ENCODE measurements at places on chromosomes 7 and 10. TPM values are rescaled to one million over a fixed set of nuclear protein-coding genes. Genes with fewer than 3 reads are reported as not detected.

DNA sequence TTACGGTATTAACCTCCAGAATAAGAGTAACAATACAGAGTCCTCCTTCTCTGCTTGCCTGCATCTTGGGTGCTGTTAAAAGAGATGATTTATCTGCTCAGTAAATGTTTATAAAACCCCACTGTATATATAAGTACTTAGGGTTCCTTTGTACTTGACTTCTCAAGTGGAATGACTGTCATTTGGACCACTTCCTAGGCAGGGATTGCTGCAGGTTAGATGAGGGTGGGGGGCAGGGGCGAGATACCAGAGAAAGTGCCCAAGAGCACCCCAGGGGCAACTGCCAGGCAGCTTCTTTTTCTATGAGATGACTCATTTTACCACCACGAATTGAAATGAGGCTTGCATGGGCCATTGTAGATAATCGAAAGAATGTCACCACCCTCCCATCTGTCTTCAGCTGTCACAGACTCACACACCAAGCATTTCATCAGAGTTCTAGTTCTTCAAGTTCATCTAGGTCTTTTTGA, 421.9 kb upstream of the GALNT17 start:
- no peak for DNase-seq

DNA sequence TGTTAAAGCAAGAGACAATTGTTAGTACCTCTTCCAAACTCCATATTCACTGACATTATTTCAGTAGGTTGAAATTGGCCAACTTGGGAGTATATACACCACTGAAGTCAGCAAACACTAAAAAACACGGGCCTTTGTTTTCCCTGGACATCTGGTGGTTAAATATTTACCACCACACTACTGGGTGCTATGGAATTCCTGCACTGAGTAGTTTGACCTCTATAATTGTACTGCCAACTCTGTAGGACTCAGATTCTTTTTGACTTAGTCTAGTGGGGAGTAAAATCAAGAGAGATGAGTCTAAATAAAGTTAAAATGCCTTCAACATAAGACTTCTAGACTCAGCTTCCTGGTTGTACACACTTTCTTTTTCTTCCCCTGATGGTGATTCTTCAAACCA, 41.3 kb upstream of the TES start:
- DNase-seq, result no peak

GRCh38 chr10:120115959-120116358, 223.4 kb downstream of the SEC23IP start:
- DNase-seq, result no peak

- DNase-seq, result no peak
Measured at GRCh38 chr7:73437621-73438416, 4.2 kb downstream of the FZD9 start.

DNA sequence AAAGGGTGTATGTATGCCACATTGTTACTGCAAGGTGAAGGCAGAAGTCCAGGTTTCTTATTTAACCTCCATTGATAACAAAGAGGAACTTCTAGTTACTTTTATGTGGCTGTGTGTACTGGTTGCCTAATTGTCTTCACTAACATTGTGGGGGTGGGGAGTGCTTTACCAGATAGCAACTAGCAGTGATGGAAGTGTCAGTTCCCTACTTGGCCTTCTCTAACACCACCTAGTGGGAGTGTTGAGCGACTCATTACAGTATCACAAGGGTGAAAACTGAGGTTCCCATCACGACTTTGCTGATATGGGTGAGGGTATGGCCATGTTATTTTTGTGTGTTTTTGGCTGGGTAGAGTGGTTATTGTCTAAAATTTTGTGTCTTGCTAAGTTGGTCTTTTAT, 274.4 kb downstream of the THSD7A start:
- DNase-seq, result no peak

- DNase-seq, result no peak
Measured at GRCh38 chr10:19329475-19329874, 280.9 kb downstream of the MALRD1 start.

GRCh38 chr10:71979692-71980062, 15.5 kb downstream of the CHST3 start:
- no peak for DNase-seq

The IFIT1 gene
- 14.0 TPM for total RNA-seq

The ZNF488 gene
- 0.59 TPM for total RNA-seq

The GJD4 gene
- total RNA-seq, result not detected

The IGFBP1 gene
- not detected for total RNA-seq

The NPSR1 gene
- not detected for total RNA-seq

DNA sequence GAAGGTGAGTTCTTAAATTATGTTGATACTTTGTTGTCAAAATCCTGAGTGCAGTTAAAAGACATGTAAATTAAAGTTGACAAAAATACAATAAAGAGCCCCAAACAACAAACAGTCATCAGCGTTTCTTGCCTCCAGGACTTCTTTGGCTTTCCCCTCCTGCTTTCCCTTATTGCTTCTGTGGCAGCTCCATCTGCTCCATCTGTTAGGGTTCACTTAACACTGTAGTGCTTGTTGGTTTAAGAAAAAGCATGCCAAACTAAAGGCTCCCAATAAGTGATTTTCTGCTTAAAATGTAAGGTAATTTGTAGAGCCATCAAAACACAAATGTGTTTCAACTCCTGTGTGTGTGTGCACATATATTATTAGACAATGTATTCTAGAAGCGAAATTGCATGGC, 254.3 kb upstream of the GNAI1 start:
- DNase-seq, result no peak

The SPDYE5 gene
- not detected for total RNA-seq

The RPS24 gene
- 1,426 TPM for total RNA-seq

The CYP2C9 gene
- not detected for total RNA-seq

- DNase-seq, result peak; percentile 42
Measured at GRCh38 chr10:23065181-23065948, 30.0 kb upstream of the MSRB2 start.

The SLC18A2 gene
- 0.22 TPM for total RNA-seq

The BTBD16 gene
- not detected for total RNA-seq

The CISD1 gene
- 9.0 TPM for total RNA-seq

DNA sequence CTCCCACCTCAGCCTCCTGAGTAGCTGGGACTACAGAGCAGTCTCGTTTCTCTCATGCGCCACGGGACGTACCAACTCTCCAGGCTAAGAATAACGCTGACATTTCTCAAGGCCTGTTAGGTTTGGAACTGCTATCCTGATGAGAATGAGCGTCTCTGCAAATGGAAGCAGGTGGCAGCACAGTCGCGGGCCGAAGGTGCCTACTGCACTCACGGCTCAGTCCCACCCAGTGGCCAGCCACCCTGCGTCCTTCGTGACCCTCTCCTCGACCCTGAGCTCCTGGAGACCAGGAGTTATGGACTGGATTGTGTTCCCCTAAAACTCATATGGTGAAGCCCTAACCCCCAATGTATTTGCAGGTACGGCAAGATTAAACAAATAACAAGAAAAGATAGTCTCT, 274.1 kb downstream of the PRPF18 start:
- no peak for DNase-seq

DNA sequence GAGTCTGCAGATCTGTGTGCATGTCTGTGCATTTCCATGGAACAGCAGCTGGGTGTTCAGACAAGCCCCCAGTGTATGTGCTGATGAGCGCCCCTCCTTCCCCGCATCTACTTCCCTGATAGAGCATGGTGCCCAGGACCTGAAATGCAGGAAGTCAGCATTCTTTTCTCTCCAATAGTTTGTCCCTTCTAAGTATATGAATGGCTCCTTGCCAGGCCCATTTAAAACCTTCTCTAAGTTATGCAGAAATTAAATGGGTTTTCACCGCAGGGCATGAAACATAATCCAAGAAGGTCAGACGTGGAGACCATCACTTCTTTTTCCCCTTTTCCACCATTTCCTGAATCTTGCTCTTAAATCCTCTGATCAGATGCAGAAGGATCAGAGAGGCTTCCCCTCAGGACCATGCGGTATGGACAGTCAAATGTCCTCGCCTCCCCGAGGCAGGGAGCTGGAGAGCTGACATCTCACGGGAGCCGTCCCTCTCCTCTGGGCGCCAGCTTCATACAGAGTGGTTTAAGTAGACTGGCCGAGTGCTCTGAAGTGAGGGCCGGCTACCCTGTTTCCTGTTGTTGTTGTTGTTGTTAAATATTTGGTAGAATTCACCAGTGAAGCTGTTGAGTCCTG, 155.3 kb downstream of the C10orf105 start:
- DNase-seq, result no peak

- DNase-seq, result no peak
Measured at GRCh38 chr10:105681051-105681450, 1040.0 kb downstream of the SORCS3 start.

The OR6B1 gene
- total RNA-seq, result not detected

DNA sequence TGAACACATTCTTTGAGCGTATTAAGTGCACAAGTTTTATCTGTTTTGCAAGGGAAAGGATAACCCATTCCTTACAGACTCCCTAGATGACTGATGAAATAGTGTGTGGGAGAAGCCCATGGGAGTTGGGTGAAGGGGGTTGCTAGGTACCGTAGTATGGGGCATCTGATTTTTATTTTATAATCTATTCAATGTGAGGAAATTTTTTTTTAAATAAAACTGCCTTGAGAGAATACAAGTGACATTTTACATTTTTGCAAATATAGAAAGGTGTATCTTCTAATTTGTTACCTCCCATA, 1.4 kb downstream of the BTAF1 start:
- DNase-seq, result no peak

GRCh38 chr10:69901022-69901421, 99.3 kb downstream of the COL13A1 start:
- DNase-seq, result no peak

- no peak for DNase-seq
Measured at GRCh38 chr7:137890449-137890921, 43.7 kb upstream of the DGKI start.

The PILRA gene
- 10.9 TPM for total RNA-seq

The CPVL gene
- 3.1 TPM for total RNA-seq

DNA sequence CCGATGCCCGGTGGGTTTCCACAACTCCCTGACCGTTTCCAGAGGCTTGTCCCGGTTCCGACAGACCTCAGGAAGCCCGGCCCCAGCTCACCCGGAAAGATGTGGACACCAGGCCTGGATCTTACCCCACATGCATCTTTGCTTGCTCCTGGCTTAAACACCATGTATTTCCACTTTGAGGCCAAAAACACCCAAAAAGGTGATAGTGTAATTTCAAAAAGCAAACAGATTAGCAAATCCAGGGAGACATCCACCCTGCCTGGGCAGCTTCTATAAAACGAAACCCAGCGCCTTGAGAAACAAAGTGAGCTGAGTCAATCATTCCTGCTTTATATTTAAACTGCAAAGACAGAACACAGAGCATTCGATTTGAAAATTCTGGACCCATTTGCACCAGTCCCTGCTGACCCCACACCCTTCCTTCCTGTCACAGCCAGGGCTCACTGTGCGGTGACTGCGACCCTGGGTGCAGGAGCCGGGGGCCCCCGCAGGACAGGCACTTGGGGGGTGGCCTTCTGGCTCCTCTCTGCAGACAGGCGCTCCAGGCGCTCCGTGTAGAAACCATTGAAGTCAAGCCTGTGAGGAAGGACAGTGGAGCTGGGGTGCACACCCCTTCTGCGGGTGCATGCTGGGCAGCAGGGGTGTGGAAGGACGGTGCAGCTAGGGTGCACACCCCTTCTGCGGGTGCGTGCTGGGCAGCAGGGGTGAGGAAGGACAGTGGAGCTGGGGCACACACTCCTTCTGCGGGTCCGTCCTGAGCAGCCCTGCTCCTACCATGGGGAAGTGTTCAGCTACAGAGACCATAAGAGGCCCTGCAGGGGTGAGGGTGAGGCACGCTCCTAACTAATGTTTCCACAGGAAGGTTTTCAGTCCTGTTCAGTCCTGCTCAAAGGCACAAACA, 2.9 kb upstream of the ADAM8 start:
- DNase-seq, result no peak

The SPDYE8 gene
- not detected for total RNA-seq

The SLC26A5 gene
- 0.42 TPM for total RNA-seq

GRCh38 chr10:100750291-100751210, 5.2 kb downstream of the PAX2 start:
- no peak for DNase-seq

DNA sequence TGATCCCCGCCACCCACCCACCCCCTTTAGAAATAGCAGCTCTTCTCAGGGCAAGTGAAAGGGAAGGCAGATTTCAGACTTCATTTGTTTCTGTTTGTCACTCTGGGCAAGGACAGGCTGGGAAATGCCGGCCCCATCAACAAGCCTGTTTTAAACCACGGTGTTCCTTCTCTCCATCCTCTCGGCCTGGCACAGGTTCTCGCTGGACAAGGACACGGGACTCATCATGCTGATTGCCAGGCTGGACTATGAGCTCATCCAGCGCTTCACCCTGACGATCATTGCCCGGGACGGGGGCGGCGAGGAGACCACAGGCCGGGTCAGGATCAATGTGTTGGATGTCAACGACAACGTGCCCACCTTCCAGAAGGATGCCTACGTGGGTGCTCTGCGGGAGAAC, 42.3 kb downstream of the C10orf105 start:
- DNase-seq, result no peak
